Spleen (tissue), 13 donors: ENCODE measurements at places on chromosomes 16 and 17. TPM values are rescaled to one million over a fixed set of nuclear protein-coding genes. Genes with fewer than 3 reads are reported as not detected.

The MGAT5B gene
- 1.9 TPM for total RNA-seq

The B4GALNT2 gene
- total RNA-seq = 0.20 TPM

The TP53TG3E gene
- not detected for total RNA-seq

The SYNGR3 gene
- 0.85 TPM for total RNA-seq

The HSPB9 gene
- total RNA-seq = 0.19 TPM

DNA sequence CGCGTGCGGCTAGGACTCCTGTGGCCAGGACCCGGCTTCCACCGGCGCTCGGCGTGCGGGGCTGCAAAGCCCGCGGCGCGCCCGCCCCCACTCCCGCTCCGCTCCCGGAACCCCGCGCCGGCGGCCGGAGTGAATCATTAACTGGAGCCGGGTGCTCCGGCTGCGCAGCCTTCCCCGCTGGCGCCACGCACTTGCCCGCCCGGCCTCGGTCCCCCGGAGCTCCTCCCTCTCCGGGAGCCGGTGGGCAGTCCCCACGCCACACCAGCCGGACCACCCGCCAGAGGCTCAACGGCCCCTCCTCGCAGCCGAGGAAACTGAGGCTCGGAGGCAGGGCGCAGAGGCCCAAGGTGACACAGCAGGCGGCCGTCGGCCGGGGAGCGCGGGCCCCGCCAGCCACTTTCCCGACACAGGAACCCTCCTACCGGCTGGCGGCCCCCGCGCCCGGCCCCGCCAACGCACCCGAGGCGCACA, 580 bp downstream of the BCAR1 start:
- DNase-seq = no peak

DNA sequence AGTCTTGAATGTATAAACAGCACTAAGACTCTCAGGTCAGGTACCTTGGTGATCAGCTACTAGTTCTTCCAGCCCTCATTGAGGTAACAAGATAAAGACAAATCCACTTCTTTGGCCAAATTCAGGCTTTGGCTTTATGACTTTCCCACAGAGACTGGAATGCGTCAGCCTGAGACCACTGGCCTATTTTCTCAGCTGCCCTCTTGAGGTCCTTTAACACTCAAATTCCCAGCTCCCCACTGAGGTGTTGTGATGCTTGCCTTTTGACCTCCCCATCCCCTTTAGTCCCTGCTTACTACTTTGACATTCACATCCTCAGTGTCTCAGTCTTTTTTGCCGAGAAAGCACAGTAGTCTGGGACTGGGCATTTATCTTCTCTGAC, 10.6 kb downstream of the TNFAIP1 start:
- DNase-seq = no peak

DNA sequence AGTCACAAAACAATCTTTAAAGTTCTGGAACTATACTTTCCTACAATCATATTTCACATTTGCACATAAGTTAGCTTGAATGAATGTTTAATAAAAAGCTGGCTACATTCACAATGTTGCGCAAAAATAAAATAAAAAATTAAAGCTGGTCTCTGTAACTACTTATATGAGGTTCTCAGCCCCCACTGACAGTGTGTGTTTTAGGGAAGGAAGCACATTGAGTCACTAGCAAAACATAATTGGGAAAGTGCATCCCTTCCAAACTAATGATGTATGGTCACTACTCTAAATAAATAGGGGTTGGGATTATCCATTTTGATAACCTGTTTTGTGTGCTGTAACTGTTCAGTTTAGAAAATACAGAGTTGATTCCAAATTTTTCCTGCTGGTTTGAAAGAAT, 251.9 kb downstream of the IRX3 start:
- DNase-seq = no peak

GRCh38 chr17:68595496-68595895, 5.7 kb downstream of the FAM20A start:
- DNase-seq = no peak
